ENCODE measurements at places on chromosomes 3 and 15.

- peak; percentile 41 for DNase-seq
These were observed 681 bp downstream of the CTDSPL start for GRCh38 chr3:37862219-37862902.

- DNase-seq: no peak
These were observed 3.8 kb downstream of the MPI start for GRCh38 chr15:74893627-74894026.

DNA sequence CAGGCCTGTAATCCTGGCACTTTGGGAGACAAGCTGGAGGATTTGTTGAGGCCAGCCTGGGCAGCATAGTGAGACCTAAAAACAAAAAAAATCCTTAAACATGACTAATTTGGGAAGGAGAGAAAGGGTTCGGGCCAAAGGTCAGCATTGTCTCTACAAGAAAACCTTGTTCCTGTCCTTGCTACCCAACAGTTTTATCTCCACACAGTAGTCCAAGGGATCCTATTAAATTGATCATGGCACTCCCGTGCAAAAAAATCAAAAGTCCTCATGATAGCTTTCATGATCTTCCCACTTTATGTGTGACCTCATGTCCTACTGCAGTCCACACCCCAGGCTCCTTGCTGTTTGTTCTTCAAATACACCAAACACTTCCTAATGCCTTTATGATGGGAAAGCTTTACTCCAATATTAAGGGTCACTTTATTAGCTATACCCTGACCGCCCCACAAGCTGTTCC is 4.2 kb downstream of the RPL15 start:
- DNase-seq: no peak

DNA sequence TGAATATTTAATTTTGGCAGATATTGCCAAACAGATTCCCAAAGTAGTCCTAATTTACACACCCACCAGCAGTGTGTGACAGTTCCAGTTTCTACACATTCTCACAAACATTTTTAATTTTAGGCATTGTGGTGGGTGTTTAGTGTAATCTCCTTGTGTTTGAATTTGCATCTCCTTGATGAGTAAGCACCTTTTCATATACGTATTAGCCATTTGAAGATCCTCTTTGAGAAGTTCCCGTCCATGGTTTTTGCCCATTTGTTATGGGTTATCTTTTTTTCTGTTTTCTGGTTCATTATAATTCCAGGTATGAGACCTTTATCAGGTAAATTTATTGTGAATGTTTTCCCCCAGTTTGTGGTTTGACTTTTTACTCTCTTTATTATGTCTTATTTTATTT is 2.3 kb upstream of the TM4SF19 start:
- no peak for DNase-seq

- DNase-seq: no peak
These were observed 317.0 kb upstream of the LRRFIP2 start for GRCh38 chr3:37491343-37491742.

DNA sequence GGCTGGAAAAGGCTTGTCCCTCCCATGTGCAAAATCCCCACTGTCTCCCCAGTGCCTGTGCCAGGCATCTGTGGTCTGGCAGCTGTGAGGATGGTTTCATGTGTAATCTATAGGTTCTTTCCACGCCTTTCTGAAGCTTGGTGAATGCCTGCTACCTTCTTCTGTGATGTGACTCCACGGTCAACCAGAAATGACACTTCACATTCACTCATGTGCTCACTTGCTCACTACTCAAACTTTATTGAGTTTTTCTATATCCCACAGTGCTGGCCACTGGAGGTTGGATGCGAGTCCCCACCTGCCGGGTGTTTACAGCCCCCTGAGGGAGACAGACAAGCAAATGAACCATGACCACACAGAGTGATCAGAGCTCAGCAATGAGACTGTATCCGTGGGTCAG is 27.9 kb upstream of the TLE3 start:
- no peak for DNase-seq

DNA sequence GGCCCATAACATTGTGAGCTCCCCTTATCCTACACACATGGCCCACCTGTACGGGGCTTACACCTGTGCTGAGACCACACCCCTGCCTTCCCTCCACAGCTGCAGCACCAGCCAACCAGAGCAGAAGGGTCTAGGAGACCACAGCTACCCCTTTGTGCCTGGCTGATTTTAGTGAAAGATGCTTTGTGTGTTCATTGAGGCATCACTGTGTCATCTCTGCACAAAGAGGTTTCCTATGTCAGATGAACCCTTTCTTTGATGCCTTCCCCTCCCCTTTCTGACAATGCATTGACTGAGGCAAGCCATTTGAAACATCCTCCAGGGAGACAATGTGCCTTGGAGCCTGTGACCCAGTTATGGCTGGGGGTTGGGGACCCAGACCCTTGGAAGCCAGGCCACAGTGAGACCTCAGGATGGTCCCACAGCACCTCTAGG is 54.9 kb upstream of the SLC7A14 start:
- no peak for DNase-seq

GRCh38 chr3:36743826-36744225 is 20.5 kb downstream of the DCLK3 start:
- no peak for DNase-seq

DNA sequence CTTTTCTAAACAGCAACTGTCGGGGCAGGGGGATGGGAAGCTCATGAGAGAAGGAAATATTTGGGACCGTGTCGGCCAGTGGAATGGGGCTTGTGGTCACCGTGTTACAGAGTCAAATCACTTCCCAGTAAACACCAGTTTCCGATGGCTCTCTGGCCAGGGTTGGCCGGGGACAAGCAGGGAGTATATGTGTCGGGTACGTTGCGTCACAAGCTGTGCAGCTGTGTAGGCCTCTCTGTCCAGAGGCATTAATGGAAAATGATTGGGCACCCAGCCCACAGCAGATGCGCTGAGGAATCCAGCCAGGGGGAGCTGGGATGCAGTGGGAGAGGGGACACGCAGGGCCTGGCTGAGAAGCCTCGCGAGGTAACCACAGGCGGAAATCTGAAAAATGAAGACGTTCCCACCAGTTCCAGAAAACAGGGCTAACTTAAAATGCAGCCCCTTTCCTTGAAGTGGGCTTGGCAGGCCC is 15.8 kb upstream of the ALDH1A3 start:
- DNase-seq: no peak

- no peak for DNase-seq
These were observed 9.0 kb upstream of the ZBED2 start for GRCh38 chr3:111604119-111604518.

DNA sequence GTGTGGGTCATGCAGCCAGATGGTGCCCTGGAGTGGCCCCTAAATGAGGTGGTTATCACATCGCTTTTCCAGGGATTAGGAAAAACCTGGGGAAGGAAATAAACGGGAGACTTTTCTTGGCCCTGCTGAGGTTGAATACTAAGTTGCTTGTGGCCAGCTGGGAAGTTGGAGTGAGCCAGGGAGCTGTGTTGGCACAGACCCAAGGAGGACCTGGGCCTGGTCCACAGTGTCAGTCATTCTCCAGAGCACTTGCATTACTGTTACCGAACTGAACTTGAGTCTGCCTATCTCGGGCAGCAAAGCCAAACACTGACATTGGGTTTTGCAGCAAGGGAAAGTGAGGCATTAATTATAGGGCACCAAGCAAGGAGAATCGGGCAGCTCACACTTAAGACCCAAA is 339.0 kb downstream of the GABRB3 start:
- no peak for DNase-seq

- no peak for DNase-seq
These were observed 460.7 kb downstream of the ROBO1 start for GRCh38 chr3:79306934-79307570.

- no peak for DNase-seq
These were observed 1176.0 kb upstream of the ALCAM start for GRCh38 chr3:104190681-104191080.

- DNase-seq: no peak
These were observed 15.9 kb downstream of the SHF start for GRCh38 chr15:45171912-45172311.

DNA sequence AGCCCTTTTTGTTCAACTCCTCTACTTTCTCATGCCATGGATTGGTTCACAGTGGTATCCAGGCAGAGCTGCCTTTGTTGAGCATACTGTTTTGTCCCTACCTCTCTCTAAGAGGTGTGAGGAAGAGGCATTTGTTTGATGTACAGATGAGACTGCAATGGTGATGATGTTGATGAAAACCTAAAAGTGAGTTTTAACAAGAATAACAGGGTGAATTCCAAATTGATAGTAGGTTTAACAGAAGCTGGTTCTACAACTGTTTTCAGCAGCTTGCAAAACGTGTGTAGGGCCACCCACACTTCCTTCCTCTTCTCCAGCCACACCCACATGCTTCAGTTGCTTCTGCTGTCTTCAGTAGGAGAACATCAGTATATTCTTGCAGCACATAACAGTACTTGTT is 10.2 kb downstream of the SNRK start:
- DNase-seq: no peak

DNA sequence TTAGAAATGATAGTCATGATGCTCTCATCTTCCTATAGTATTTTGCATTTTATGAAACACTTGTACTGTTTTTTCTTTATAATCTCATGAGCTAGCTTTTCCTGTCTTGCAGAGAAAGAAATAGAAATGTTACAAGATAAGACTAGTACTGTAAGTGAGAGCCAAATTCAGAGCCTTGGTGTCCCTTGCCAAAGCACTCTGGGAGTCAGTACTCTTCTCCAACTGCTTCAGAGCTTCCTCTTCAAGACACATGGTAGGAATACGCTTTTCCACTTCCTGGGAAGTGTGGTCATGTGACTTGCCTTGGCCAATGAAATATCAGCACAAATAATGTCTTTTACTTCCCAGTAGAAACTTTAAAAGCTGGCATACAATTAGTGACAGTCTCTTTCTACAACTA is 112.4 kb downstream of the SEMA6D start:
- no peak for DNase-seq

- no peak for DNase-seq
These were observed 10.4 kb upstream of the BRPF1 start for GRCh38 chr3:9721015-9721699.

- no peak for DNase-seq
These were observed 42.9 kb downstream of the TNFAIP8L3 start for GRCh38 chr15:51051776-51052175.

DNA sequence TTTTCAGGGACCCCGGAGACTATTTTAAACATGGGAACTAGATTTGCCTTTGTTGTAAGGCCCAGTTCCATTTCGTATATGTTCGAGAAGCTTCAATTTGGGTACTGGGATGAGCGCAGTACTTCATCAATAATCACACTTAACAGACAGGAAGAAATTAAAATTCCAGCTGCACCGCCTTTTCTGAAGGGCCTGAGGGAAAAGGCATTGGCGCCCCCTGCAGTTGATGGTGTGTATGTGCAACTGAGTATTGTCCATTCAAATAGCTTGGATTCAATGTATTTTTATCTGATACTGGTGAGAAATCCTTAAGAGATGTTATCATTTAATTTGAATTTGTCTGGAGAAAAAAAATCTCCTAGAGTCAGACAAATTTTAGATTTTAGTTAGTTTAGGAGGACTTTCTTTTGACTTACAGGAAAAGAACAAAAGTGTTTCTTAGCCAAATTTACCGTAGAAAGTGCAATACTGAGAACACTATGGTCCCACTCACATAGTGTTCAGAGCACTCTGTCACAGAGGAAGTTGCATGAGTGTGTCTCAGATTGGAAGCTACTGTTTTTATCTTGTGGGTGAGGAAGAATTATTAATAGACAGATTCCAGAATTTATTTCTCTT is 5.4 kb upstream of the ALDH1A2 start:
- DNase-seq: peak; percentile 84

DNA sequence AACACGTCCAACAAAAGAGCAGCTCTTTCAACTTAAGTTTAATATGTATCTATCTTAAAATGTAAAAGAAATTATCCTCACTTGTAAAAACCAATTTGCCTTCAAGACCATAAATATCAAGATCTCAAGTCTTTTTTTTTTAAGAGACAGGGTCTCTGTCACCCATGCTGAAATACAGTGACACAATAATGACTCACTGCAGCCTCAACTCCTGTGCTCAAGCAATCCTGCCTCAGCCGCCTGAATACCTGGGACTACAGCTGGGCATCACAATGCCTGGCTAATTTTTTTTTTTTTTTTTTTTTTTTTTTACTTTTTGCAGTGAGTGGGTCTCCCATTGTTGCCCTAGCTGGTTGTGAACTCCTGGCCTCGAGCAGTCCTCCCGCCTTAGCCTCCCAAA is 26.0 kb downstream of the ACAP2 start:
- DNase-seq: no peak

DNA sequence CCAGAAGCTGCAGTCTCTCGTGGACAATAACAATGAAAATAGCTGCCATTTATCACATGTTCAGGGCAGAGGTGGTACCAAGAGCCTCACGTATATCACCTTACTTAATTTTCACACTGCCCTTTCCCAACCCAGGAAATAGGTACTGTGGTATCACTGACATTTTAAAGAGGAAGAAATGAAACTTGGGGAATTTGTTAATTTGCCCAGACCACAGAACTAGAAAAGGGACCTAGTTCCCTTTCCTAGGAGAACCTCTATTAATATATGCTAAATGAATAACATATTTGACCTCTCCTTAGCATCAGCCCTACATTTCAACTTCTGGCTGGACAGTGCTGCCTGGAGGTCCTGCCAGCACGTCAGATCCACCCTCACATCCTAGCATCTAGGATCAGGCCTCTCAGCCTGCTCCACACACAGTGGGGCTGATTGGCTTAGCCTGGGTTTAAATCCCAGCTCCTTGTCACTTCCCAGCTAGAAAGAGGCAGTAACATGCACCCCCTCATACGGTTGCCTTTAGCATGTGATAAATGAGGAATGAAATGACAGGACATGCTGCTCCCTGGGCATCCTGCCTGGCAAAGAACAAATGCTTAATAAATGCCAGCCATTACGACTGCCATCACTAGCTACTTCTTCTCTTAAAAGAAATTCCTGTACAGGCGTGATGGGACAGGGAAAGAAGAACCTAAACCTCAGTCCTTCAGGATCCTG is 95.1 kb upstream of the TNFAIP8L3 start:
- DNase-seq: no peak

- DNase-seq: no peak
These were observed 21.4 kb downstream of the PSTPIP1 start for GRCh38 chr15:77016321-77016695.

GRCh38 chr15:29685156-29686078 is 136.9 kb downstream of the TJP1 start:
- no peak for DNase-seq

DNA sequence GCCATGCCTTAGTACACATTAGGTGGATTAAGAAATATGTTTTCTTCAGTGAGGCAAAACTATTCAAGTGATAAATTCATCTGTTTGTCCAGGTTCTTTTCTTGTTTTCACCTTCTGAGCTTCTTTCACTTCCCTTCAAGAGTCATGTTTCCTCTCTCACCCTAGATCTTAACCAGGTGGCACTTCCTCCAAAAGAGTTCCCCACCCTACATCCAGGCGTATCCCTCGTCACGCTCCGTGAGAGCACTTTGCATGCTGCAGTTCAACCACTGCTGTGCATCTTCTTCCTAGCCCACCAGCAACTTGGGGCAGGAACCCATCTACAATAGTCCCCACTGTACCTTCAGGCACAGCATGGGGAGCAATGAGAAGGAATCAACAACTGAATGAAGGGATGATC is 28.9 kb downstream of the OSBPL10 start:
- no peak for DNase-seq

- DNase-seq: no peak
These were observed 21.0 kb downstream of the C2CD4A start for GRCh38 chr15:62087671-62088352.
